ENCODE measurements at places on chromosomes 11 and 22. TPM values are rescaled to one million over a fixed set of nuclear protein-coding genes. Genes with fewer than 3 reads are reported as not detected.
A peak's percentile ranks its signal among the peaks of the same experiment; 100 is the strongest.

GRCh38 chr11:134289789-134290188 is 13.6 kb downstream of the GLB1L3 start:
- no peak for DNase-seq

Gene DNAJC4
- total RNA-seq, result 54.0 TPM

- no peak for DNase-seq
These were observed 586.3 kb upstream of the RAG2 start for GRCh38 chr11:37184326-37184725.

- DNase-seq, result no peak
These were observed 4.9 kb upstream of the ZBED4 start for GRCh38 chr22:49848690-49849160.

Gene CABP7
- not detected for total RNA-seq

GRCh38 chr22:33537059-33537458 is 383.2 kb downstream of the LARGE1 start:
- no peak for DNase-seq

Gene CARD18
- not detected for total RNA-seq

- DNase-seq, result no peak
These were observed 523.5 kb upstream of the LRRC4C start for GRCh38 chr11:41982975-41983374.

DNA sequence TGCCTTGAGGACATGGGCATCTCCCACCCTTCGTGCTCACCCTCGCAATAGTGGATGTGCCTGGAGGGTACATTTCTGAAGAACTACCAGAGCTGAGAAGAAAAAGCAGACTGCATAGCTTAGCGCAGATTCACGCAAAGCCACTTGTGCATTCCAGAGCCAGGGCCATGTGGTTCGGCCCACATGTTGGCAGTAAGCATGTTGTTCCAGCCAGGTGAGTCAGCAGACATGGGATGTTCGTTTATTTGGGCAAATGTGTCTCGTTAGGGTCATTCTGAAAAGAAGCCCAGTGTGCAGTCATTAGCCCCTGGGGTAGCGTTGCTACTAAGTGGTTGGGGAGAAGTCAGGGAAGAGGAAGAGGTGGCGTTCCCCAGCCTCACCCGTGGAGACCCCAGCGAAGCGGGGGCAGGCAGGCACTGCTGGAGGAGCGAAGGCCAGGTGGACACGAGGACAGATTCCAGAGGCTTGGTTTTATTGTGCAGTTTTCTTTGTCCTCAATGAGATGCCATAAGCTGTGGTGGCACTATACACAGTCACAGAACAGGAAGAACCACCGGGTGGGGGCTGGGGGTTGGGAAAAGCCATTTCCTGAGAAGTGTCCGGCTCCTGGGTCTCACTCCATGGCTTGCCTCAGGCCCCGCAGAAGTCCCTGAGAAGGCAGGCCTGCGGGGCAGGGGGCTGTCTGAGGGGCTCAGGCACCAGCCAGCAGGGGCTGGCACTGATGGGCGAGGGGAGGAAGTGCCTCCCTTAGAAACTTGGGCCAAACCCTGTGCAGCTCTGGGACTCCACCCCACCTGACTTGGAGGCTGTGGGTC is 5.0 kb downstream of the THY1 start:
- no peak for DNase-seq

GRCh38 chr11:7489376-7489775 is 4.1 kb downstream of the OLFML1 start:
- DNase-seq, result no peak

GRCh38 chr11:60867871-60868681 is 734 bp downstream of the ZP1 start:
- DNase-seq, result no peak

- peak; percentile 85 for DNase-seq
These were observed 50.5 kb upstream of the WNT7B start for GRCh38 chr22:46027211-46028105.

Gene NCF4
- total RNA-seq, result 9.4 TPM

- DNase-seq, result no peak
These were observed 1.7 kb downstream of the MOB2 start for GRCh38 chr11:1484695-1485503.

Gene DUSP8
- 14.6 TPM for total RNA-seq

GRCh38 chr11:117315285-117316196 is 515 bp downstream of the BACE1 start:
- no peak for DNase-seq

DNA sequence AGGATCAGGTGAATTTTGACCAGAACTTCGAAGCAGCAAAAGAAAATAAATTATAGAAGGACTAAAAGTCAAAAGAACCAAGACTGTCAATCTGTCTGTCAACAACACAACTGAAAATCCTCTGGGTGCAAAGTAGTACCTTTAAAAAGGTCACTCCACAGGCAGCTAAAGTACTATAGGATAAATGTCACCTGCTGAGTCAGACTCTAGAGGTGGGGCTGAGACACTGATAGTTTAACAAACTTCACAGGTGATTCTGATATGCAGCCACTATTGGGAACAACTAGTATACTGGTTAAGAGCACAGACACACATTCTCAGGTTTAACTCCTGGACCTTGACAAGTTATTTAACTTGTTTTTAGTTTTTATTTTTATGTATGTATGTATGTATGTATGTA is 107.3 kb downstream of the FCHSD2 start:
- DNase-seq, result no peak

GRCh38 chr22:33381531-33382406 is 323.6 kb upstream of the SYN3 start:
- DNase-seq, result no peak

Gene SYT12
- total RNA-seq, result not detected

Gene CTSW
- total RNA-seq, result 1.1 TPM

DNA sequence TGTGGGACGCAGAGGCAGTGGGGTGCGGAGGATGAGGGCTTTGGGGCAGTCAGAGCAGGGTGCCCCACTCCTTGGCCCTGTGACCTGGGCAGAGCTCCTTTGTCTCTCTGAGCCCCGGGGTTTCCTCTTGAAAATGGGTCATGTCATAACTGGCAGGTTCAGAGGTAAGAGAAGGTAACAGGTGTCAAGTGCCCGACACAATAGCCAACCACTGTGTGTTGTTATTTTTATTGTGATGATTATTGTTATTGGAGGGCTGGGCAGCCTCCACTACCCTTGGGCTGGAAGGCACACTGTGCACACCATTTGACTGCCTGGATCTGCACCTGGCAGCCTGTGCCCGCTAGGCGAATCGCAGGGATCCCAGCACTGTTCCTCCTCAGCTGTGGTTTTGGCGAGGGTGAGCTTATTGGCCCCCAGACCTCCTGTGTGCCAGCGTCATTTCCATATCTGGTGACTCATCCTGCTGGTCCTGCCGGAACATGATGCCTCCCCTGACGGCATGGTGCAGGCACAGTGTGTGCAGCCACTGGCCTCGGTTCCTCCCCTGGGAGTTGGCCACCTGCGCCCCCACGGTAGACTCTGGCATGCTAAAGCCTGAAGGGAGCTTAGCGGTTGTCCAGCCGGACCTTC is 15.4 kb upstream of the SOX10 start:
- DNase-seq, result no peak

Gene BET1L
- 38.0 TPM for total RNA-seq

- DNase-seq, result peak; percentile 87
These were observed 23.6 kb downstream of the DUSP8 start for GRCh38 chr11:1548221-1549070.

DNA sequence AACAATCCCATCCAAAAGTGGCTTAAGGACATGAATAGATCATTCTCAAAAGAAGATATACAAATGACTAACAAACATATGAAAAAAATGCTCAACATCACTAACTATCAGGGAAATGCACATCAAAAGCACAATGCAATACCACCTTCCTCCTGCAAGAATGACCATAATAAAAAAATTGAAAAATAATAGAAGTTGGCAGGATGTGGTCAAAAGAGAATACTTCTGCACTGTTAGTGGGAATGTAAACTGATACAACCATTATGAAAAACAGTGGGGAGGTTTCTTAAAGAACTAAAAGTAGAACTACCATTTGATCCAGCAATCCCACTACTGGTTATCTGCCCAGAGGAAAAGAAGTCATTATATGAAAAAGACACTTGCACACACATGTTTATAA is 77.7 kb upstream of the SC5D start:
- no peak for DNase-seq

Gene GTSE1
- total RNA-seq, result 1.00 TPM

Gene KDM4E
- not detected for total RNA-seq

DNA sequence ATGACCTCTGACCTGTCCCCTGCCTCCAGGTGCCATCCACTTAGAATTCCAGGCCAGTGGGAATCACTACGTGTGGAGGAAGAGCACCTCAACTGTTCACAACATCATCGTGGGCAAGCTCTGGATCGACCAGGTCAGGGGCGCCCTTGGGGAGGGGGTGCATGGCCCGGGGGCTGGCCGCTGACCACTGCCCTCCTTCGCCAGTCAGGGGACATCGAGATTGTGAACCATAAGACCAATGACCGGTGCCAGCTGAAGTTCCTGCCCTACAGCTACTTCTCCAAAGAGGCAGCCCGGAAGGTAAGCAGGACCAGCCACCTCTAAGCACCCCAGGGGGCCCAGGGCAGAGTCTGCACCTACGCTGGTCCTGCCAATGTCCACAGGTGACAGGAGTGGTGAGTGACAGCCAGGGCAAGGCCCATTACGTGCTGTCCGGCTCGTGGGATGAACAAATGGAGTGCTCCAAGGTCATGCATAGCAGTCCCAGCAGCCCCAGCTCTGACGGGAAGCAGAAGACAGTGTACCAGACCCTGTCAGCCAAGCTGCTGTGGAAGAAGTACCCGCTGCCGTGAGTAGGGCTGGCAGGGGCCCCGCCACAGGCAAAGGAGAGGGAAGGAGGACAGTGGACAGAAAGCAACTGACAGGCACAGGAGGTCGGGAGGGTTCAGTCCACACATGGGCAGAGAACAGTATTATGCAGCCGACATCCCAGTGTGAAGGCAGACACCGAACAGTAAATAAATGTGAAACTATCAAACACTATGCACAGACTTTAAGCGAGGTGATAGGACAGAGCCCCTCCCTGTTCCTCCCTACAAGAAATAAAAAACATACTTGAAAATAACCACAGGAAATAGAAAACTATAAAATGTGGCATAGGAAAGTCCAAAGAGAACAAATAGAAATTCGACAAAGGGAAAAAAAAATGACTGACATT is 74.9 kb downstream of the MORC2 start:
- DNase-seq, result peak; percentile 6

GRCh38 chr11:118206391-118207031 is 18.3 kb downstream of the JAML start:
- no peak for DNase-seq

Gene ABTB2
- 23.3 TPM for total RNA-seq

Gene OR51B2
- total RNA-seq, result not detected
